ENCODE measurements at places on chromosomes 5 and 9.

DNA sequence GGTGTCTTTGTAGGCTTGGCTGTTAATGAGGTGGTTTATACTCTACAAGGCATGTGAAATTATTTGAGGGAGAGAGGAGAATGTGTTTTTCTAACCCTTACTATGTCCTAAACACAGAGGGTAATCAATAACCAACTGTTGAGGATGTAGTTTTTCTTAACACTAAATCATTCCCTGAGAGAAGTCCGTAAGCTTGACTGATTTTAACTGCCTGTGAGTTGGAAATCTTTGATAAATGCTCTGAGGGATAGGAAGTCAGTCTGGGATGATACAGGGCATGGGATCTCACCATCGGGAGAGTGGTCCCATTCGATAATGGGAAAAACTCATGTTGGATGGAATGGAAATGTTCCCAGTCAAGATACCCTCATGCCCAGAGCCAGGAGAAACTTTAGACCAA, 249.6 kb downstream of the PDZD2 start:
- DNase-seq = no peak

DNA sequence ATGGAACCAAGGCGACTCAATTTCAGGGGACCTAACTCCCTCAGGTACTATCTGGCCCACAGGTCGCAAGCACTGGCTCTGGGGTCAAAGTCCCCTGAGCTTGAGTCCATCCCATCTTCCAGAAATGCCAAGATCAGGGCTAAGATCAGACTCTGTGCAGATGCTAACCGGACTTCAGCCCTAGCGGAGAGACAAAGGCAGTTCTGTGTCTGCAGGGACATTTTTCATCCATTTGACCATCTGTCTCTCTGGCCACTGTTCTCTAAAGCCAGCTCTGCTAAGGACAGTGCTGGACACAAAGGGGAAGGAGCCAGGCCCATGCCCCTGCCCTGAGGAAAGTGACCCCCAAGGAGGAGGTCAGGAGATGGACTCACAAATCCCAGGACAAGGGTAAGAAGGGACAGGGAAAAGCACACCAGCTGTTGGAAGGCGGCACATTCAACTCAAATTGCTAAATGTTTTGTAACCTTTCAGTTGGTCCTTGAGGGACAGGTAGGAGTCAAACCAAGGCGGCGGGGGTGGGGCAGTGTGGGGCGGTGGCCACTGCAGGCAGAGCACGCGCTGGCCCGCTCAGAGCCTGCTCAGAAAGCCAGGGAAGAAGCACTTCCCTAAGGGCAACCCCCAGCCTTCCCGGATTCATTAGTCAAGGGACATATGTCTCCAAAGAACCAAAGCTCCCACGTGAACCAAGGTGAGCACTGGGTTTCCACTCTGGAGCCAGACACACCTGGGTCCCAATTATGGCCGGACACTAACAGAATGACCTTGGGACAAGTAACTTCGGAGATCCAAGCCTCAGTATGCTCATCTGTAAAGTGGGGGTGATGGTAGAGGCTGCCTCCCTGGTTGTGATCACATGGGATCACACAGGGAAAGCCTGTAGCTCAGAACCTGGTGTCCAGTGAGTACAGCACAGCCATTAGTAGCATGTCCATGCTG, 42.8 kb downstream of the STK10 start:
- DNase-seq = no peak

DNA sequence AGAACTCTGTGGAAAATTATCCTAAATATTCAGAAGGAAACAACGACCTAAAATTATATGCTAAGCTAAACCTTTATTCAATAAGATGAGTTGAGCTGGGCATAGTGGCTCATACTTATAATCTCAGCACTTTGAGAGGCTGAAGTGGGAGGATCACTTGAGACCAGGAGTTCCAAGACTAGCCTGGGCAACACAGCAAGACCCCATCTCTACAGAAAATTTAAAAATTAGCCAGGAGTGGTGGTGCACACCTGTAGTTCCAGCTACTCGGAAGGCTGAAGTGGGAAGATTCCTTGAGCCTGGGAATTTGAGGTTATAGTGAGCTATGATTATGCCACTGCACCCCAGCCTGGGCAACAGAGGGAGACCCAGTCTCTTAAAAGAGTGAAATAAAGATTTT, 51.6 kb downstream of the DCAF10 start:
- DNase-seq = no peak

DNA sequence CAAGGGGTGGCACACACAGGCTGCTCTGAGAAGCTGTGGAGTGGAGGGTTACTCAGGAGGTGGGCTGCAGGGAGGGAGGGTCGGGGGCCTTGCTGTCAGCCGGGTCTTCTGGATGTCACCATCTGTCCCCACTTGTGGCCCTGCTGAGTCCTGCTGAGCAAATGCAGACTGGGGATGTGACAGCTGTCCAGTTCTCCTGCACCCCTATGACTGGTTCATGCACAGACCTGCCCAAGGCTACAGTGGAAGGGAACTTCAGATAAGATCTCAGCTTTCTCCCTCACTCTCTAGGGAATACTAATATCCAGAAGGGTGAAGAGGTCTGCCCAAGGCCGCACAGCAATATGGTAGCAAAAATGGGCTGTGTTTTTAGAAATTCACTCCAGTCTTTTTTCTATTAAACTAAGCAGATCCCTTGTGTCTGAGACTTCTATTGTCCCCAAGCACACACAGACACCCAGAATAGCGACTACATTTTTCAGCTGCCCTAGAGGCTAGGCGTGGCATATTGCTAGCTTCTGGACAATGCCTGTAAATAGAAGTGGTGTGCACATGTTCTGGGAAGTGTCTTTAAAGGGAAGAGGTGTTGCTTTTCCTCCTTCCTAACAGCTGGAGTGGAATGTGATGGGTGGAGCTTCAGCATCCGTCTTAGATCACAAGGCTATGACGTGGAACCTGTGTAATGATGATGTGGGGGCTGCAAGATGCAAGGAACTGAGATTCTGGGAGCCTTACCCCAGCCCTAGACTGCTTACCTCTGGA, 51.1 kb upstream of the TBC1D2 start:
- no peak for DNase-seq

DNA sequence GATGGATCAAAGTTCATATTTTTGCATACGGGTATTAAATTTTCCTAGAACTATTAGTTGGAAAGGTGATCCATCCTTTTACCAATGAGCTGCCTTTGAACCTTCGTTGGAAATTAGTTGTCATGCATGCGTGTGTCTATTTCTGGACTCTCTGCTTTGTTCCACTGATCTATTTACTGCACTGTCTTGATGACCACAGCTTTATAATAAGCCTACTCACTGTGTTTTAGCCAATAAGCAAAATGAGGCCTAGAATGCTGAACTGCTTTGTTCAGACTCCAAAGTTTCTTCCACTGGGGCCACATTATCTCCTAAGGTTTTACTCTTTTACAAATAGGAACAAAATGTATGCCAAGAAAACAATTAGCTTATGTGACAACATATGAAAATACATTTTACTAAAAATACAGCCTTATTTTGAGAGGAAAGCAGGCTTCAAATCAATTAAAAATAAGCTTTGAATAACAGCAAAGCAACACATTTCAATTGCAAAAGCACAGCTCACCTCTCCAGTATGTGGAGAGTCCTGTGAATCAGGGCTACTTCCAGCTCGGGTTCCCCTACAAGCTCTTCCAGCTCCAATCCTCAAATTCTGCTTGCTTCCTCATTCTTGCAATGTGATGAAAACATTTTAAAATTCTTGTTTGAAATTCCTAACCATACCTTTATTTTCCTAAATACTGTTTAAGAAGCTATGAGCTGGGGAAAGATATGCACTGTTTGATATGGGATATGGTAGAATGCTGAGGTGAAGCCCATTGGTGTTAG, 72.0 kb downstream of the RETREG1 start:
- no peak for DNase-seq

DNA sequence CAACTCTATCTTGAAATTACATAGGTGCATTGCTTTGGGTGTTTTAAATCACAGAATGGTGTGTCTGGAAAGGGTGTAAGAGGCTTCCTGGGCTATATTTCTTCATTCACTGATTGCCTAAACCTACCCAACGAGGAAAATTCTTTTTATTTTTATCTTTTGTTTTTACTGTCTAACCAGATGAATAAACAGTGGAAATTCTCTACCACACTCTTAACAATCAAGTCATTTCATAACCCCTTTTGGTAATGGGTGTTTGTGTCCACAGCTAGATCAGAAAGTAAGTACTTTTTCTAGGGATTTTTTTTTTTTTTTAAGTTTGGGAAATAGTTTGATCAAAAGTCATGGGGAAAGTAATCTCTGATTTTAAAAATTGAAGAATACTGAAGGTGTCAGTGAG, 27.6 kb upstream of the C5orf47 start:
- no peak for DNase-seq

DNA sequence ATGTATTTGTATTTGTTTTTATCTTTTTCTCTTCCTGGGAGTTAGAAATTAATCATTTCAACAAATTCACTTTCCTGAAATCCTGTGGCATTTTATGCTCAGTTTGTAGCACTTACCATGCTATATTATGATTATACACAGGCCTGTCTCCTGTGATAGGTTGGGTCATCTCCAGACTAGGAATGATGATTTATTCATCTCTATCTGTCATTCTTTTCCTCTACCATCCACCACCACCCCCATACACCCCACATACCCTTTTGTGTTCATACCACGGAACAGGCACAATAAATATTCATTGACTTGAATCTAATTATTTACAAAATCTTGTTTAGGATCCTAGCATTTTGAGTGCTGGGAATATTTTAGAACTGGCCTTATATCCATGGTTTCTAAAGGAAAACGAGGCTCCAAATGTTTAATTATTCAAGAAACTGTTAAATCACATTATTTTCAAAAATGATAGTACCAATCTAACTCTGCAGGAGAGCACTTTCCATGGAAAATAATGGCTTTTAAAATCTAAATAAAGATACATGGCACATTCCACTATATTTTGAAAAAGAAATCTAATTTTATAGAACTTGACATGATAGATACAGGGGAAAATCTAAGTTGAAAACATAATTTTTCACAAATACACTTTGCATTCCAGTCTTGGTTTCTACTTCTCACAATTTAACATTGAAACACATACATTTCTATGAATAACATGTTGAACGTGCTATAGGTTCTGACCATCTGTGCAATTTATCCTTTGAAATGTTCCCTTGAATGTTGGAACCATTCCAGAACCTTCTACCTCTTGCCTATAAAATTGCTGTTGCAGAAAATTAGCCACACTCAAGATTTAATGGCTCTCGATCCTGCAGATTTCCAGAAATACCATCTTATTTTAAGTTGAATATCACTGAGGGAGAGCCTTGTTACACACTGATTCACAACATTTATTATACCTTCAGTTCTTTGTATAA, 89.3 kb downstream of the STARD4 start:
- no peak for DNase-seq

DNA sequence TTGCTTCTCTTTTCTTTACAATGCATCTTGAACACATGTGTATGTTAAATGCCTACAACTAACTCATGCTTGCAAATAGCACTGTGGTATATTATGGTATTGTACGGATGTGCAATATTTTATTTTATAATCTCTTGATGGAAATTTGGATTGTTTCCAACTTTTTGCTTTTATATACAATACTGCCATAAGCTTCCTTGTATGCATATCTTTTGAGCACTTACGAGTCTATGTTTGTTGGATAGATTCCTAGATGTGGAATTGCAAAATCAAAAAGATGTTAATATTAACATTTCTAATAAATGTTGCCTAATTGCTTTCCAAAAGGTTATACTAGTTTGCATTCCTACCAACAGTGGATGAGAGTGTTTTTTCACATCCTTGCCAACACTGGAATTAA, 3.4 kb upstream of the GALNT12 start:
- DNase-seq = no peak

DNA sequence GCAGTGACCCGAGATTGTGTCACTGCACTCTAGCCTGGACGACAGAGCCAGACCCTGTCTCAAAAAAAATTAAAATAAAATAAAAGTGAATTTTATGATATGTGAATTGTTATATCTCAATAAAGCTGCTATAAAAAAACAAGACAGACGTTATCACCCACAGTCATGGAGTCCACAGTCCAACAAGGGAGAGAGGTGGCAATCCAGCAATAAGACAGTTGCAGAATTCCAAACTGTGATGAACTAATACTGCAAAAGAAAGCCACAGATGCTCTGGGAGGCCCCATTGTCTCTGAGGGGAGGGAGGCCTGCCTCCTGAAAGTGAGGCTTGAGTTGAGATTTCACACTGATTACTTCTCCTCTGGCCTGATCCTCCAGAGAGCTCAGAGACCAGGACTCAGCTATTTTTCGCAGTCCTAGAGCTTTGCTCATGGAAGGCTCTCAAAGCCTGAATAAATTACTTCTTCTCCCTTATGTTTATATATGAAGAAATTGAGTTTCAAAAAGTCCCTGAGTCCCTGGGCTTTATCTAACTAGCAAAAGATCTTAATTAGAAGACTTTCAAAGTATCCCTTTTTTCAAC, 28.0 kb downstream of the CCNJL start:
- no peak for DNase-seq

DNA sequence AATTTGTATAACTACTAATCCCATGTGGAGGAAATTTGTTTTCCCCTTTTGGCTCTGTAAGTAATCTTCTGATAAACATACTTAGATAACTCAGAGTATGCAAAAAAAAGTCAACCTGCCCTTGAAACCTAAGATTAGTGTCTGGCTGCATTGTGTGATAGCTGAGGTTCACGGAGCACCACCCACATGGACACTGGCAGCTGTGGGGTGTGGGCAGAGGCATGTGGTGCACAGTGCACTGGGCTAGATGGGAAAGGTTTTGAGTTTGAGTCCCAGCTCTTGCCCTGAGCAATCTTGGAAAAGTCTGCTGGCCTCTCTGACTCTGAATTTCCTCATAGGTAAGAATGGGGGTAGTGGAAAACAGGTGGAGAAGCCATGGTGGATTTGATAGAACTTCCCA, 75.1 kb downstream of the PLCXD3 start:
- no peak for DNase-seq

- DNase-seq = no peak
Measured at GRCh38 chr5:101418713-101419118, 515.6 kb upstream of the ST8SIA4 start.

DNA sequence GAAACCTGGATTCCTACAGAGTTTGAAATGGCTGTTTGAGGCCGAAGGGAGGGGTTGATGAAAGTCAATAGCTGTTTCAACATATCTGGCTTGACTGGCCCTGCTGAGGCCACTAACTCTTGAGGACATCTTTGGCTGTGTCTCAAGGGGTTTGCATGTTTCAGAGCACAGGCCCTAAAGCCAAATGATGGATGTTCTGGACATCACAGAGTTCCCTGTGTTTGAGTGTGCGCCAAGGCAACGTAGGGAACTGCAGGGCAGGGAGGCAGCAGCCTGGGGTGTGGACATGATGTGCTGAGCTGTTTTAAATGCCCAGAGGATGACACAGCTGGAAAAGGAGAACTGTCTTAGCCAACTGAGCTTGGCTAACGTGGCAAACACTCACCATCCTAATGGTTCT, 89.6 kb downstream of the RAPGEF1 start:
- DNase-seq = no peak

DNA sequence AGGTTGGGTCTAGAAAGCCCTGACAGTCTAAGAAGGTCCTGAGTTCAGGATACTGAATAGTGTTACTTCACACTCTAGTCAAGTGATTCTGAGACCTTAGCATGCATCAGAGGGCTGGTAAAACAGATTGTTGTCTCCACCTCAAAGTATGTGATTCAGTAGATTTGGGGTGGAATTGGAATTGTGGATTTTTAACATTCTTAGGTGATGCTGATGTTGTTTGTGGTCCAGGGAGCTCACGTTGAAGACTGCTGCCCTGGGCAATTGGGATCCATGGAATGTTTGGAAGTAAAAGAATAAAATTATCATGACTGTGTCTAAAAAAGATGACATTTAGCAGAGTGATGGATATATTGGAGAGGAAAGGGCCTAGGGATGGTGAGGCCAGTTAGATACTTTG, 75.6 kb downstream of the VCAN start:
- no peak for DNase-seq
